Type B pancreatic cell (in vitro differentiated cells): ENCODE measurements at places on chromosomes 2 and 18.

DNA sequence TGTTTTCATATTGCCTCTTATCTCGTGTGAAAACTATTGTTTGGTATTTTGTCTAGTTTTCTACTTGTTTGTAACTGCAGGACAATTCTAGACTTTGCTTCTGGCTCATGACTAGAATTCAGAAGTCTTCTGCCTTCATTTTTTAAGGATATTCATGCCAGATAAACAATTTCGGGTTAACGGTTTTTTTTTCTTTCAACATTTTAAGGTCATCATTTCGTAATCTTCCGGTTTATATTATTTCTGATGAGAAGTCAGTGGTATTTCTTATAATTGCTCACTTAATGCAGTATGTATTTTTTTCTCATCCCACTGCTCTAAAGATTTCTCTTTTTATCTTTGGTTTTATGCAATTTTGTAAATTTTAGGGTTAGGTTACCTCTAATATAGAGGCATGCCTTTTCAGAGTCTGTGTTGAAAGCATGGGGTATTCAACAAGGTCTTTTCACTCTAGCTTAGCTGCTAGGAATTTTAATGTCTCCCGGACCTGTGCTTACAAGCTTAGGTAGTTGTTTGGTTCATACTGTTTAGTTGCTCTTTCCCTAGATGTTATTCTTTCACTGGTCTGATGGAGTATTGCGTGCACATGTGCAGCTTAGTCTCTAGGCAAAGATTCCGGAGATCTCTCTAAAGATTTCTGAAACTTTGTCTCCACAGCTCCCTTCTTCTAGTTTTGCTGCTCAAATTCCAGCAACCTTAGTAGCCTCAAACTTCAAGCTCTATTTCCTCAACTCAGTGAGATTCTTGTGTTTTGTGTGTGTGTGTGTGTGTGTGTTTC lies 198.1 kb downstream of the MCFD2 start:
- DNase-seq: no peak

GRCh38 chr2:237657063-237657462 lies 29.7 kb downstream of the LRRFIP1 start:
- DNase-seq: no peak

DNA sequence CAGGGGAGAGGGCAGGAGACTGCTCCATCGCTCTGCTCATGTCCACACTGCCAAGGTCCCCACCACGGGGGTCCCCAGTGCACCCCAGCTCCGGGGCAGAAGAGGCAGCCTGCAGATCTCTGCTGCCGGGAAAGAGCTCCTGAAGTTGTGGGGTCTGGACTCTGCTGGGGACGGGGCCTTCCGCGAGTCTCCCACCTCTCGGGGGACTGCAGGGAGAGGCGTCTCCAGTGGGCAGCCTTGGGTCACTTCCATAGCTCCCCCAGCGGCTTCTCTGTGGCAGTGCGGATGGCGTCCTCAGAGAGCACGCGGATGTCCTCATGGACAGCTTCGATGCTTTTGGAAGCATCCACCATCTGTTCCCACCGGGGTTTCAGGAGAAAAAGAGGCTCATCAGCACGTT lies 10.7 kb downstream of the DTYMK start:
- no peak for DNase-seq

GRCh38 chr2:240162939-240163714 lies 22.7 kb upstream of the OTOS start:
- no peak for DNase-seq

GRCh38 chr2:88657131-88657530 lies 29.9 kb upstream of the EIF2AK3 start:
- no peak for DNase-seq

GRCh38 chr2:43087413-43087812 lies 139.0 kb downstream of the ZFP36L2 start:
- DNase-seq: no peak

DNA sequence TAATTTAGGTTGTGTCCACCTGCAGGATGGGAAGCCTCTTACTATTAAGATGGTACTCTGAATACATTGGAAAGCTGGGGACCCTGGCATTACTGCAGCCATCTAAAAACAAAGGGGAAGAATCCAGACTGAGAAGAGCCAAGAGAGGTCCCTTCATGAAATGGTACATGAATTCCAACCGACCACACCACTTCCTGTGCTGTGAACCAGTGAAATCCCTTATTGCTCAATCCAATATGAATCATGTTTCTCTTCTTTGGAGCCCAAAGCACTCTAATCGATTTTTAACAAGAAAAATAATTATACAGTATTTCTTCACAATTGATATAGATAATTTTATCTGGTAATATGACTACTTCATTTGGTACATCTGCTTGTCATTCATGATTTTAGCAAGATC lies 479.7 kb upstream of the RAB6C start:
- no peak for DNase-seq

DNA sequence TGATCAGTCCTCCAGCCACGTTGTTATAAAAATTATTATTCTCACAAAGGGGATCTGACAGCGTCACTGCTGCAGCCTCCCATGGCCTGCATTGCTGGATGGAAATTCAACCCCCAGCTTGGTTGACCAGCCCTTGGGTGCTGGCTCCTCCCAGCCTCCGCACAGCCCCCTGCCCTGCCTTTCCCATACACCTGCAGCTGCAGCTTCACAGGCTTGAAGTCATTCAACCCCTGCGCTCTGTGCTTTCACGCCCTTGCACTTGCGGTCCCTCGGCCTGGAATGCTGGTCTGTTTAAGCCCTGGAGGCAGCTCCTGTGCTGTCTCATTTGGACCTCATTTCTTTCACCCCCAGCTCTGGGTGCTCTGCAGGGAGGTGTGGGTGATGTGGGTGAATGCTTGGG lies 860 bp upstream of the CD8A start:
- no peak for DNase-seq

DNA sequence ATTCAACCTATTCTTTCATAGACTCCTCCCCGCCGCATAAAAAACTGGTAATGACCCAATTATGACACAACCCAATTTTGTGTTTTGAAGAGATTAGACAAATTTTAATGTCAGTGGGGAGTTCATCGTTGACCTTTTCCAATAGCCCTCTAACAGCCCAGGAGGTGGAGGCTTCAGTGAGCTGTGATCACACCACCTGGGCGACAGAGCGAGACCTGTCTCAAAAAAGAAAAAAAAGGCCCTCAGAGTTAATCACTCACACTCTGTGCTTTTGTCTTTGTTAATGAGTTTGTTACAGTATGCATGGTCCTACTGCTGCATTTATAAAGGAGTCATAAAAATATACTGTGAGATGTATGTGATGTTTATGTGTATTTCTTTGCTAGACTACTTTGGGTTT lies 510.6 kb downstream of the CPS1 start:
- DNase-seq: no peak

DNA sequence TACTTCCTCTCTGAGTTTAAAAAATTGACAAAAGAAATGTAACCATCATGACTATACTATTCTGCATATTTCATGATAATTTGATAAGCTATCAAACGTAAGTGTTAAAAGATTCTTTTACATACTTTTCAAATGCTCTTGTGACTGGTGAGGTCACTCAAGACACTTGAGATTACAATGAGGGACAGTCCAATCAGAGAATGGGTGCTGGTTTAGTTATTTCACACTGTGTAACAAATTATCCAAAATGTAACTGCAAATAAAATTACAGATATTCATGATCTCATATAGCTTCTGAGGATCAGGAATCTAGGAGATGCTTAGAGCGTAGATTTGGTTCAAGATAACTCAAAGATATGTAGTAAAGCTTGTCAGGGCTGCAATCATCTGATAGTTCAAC lies 4.4 kb upstream of the GTF2A1L start:
- no peak for DNase-seq

- DNase-seq: no peak
These were observed 887.9 kb downstream of the NRXN1 start for GRCh38 chr2:50143822-50144575.
